ENCODE measurements at places on chromosomes 13 and 19.

GRCh38 chr19:31906111-31906871 lies 439.1 kb upstream of the ZNF507 start:
- no peak for DNase-seq

GRCh38 chr13:63636316-63636993 lies 2220.8 kb upstream of the PCDH20 start:
- DNase-seq: peak; percentile 57

GRCh38 chr19:55647732-55648584 lies at the start of gene CCDC106:
CCDC106 (plus strand) TSS chr19:55648212; CDS start chr19:55649047, 835 bp downstream.
- peak; percentile 61 for DNase-seq

DNA sequence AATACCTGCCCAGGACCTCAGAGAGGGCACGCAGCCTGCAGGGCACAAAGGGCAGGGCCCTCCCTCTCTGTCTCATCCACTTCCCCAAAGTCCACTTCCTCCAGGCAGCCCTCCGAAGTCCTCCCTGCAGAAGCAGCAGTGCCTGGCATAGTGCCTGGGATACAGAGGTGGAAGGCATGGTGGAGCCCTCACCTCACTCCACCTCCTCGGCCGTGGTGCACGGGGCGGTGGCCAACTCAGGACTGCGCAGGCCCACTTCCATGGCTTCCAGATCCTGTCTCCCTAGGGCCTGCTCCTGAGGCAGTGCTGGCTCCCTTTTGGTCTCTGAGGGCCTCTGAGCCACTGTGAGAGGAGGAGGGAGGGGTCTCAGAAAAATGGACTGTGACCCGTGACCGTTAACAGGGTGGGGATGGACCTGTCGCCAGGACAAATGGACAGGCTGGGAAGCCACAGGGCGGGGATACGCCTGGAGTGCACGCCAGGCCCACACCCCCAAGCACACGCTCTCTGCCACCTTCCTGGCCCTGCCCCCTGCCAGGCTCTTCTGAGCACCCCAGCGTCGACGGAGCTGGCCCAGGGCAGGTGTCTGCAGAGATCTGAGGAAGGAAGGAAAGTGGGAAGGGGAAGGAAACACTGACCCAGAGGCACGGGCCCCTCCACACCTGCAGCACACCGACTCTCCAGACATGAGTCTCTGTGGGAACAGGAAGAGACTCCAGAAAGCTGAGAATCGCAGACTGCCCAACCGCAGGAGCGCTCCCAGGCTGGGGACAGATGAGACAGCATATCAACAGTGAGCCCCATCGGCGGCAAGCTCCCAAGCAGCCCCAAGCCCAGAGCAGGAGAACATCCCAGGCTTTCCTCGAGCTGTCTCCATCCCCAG lies 8.4 kb downstream of the REXO1 start:
- no peak for DNase-seq

Data from NCI-H1930 (cell line).